ELR (cell line): ENCODE measurements at places on chromosomes 13 and 19.

DNA sequence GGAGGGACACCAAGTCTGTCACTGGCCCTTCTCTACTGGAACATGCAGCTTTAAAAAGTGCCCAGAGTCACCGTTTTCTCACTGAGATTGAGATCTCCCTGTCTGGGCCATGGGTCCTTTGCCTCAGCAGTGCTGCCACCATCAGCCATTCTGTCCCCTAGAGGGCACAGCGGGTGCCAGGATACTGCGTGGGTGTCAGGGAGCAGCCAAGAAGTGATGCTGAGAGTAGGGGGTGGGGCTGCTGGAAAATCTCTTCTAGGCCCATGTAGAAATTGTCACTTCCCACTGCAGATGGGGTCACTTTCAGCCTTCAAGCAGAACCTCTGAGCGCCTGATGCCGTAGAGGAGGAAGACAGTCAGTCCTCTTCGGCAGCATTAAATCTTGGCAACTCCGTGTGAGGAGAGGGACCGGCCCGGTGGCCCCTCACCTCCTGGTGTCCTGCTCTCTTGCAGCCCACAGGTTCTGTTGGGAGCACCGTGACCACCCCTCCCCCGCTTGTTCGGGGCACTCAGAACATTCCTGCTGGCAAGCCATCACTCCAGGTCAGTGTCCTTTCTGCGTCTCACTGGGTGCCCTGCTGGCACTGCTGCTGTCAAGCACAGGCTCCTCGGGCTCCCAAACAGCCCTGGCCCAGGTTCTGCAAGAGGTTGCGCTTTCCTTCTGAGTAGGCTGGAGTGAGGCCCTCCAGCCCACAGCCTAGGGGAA, 21.4 kb downstream of the TSSK6 start:
- DNase-seq = no peak

- no peak for DNase-seq
Observed at GRCh38 chr13:111562716-111563115, 242.3 kb downstream of the TEX29 start.

GRCh38 chr13:77565635-77566034, 30.1 kb downstream of the SCEL start:
- DNase-seq = peak; percentile 54

GRCh38 chr19:13978351-13979243, 26.3 kb downstream of the DCAF15 start:
- DNase-seq = peak; percentile 29

GRCh38 chr13:78742659-78743058, 83.7 kb upstream of the OBI1 start:
- no peak for DNase-seq

DNA sequence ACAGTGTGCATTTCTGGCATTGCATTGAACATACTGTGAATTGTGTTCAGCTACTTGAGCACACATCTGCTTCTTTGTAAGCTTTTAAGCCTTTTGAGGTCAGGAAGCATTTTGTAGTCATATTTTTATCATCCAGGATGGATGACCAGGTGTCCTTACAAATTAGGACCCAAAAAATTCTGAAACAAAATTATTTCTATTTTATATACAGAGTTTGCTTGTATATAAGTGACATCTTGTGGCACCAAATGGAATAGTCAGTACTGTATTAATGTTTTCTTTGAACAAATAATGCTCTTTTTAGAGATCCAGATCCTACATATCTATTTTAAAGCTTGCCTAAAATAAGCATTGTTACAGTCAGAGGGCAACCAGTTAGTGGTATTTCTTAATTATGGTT, 9.5 kb upstream of the SUPT20H start:
- DNase-seq = peak; percentile 49

DNA sequence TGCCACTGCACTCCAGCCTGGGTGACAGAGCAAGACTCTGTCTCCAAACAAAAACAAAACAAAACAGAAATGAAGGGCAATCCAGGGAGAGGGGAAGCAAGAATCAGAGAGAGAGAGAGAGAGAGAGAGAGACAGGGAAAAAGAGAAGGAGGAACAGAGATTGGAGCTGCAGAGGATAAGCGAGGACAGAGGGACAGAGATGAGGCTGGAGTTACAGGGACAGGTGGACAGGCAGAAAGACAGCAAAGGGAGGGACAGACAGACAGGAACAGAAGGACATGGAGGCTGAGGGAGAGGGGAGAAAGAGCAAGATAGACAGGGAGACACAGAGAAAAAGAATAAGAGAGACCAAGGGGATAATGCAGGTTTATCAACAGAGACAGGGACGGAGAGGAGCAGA, 1.3 kb upstream of the CRX start:
- DNase-seq = no peak

GRCh38 chr19:32662186-32662585, 12.8 kb downstream of the ANKRD27 start:
- peak; percentile 73 for DNase-seq

- no peak for DNase-seq
Observed at GRCh38 chr13:27483421-27483820, 33.1 kb upstream of the MTIF3 start.

DNA sequence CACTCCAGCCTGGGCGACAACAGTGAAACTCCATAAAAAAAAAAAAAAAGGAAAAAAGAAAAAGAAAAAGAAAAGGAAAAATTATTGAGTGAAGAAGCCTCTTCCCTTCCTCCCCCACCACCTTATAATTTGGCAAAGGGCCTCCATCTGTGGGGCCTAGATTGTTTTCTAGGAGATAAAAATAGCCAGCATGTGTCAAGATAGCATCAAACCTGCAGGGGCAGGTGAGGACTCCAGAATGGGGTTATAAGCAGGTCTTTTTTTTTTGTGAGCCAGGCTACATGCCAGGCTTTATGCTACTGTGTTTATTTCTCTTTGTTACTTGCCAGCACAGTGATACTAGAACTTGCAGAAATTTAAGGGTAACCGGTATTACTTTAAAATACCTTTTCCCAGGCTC, 11.7 kb upstream of the TRIM13 start:
- no peak for DNase-seq

DNA sequence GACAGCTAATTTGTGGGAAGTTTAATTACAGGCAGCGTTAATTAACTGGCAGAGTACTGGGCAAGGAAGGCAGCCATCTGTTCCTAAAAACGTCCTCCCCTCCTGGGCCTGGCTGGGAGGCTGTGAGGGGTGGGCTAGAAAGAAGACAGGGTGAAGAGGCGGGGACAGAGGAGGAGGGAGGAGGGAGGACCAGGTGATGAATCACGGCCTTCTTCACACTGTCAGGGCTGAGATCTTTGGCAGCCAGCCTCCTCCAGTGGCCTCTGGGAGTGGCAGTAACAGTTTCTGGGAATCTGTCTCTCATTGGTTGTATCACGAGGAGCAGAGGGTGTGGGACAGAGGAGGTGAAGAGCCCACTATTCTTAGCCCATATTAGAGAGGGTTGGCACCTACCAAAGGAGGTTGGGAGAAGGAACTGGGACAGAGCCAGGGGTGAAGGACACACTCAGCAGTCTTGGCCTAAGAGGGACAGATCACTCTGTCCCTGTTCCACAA, 9.6 kb upstream of the ZNRF4 start:
- peak; percentile 29 for DNase-seq

- DNase-seq = no peak
Observed at GRCh38 chr13:110225003-110225402, 82.0 kb downstream of the COL4A1 start.

GRCh38 chr13:113020323-113021080, 51.5 kb downstream of the MCF2L start:
- DNase-seq = no peak

DNA sequence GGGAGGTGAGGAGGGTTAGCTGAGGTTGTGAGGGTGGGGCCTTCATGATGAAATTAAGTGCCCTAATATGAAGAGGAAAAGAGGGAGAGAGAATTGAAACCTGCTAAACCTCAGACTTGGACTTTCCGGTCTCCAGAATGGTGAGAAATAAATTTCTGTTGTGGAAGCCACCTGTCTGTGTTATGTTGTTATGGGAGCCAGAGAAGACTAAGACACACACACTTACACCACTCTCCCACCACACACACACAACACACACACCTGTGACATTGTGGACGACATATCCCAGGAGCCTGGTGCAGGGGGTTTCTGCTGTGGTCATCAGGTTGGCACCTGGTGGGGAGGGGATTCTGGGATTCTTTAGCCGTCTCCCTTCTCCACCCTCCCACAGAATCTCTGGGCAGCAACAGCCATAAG, 14.0 kb downstream of the KLK4 start:
- DNase-seq = no peak

DNA sequence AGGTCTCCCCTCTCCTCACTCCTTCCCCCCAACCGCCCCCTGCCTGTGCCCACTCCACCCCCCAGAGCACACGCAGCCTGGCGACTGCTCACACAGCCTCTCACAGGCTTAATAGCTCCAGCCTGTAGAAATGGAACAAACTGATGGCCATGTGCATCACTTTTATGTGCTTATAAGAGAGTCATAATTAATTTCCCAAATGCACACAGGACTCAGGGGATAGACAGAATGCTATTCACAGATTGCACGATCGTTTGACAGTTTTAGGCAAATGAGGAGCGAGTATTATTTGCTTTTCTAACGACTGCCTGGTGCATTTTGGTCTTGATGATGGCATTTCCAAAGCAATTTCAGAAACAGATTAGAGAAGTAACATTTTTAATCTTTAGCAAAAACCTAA, 97.7 kb upstream of the VSTM2B start:
- DNase-seq = no peak

DNA sequence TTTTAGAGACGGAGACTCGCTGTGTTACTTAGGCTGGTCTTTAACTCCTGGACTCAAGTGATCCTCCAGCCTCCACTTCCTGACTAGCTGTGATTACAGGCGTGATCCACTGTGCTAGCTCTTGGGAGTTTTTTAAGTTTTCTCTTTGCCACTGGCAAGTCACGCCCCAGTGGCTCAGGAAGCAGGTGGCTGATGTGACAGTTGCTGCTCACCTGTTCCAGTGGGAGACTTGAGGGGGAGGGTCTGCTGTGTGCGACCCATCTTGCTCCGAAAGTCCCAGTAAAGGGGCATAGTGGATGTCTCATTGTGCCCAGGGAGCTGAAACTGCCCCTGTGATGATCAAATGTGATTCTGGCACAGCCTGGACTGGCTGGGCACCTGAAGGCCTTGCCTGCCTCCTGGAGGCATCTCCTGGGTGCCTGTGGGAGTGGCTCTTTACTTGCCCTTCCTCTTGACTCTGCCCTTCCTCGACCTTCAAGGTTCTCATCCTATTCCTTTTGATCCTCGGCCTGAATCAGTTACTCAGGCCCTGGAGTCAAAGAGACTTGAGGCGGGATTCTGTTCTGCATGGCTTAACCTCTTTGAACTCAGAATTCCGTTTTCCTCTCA, 7.8 kb downstream of the SMARCA4 start:
- DNase-seq = no peak

DNA sequence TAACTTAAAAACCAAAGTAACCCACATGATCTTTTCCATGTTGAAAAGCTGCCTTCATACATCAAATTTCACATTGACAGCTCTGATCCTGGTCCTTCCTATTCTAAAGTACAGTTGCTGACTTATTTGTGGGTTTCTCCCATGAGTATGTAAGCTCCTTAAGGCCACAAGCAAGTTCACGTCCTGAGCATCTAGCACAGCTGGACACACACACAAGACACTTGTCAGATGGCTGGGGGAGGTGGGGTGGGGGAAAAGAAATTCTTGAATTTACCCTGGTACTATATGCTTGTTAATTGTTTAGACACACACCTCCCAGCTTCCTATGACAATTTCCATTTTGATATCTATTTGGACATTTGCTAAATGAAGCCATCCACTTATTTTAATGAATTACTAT, 162.8 kb downstream of the ZIC5 start:
- no peak for DNase-seq
